ENCODE measurements at places on chromosomes 3 and 15.
A peak's percentile ranks its signal among the peaks of the same experiment; 100 is the strongest.

- no peak for DNase-seq
Observed at GRCh38 chr15:101654171-101654570, 2.0 kb upstream of the TM2D3 start.

GRCh38 chr15:93164409-93164808 is 75.4 kb upstream of the RGMA start:
- no peak for DNase-seq

DNA sequence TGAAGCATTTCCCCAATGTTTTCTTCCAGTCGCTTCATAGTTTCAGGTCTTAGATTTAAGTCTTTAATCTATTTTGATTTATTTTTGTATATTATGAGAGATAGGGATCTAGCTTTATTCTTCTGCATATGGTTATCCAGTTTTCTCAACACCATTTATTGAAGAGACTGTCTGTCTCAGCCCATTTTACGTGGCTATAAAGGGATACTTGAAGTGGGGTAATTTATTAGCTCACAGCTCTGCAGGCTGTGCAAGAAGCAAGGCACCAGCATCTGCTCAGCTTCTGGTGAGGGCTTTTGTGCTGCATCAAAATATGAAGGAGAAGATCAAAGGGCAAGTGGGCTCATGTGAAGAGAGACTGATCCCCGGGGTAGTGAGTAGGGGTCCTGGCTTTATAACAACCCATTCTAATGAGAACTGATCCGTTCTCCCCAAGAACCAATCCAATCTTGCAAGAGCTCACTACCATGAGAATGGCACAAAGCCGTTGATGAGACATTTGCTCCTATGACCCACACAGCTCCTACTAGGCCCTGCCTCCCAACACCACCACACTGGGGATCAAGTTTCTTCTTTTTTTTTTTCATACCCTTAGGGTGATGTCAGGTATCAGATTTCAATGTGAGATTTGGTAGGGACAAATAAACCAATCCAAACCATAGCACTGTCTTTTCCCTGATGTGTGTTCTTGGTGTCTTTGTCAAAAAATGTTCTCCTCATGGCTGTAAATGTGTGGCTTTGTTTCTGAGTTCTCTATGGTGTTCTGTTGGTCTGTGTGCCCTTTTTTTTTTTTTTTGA is 63.2 kb downstream of the IQGAP1 start:
- DNase-seq: no peak

- DNase-seq: no peak
Observed at GRCh38 chr3:70256566-70256965, 55.9 kb downstream of the MDFIC2 start.

DNA sequence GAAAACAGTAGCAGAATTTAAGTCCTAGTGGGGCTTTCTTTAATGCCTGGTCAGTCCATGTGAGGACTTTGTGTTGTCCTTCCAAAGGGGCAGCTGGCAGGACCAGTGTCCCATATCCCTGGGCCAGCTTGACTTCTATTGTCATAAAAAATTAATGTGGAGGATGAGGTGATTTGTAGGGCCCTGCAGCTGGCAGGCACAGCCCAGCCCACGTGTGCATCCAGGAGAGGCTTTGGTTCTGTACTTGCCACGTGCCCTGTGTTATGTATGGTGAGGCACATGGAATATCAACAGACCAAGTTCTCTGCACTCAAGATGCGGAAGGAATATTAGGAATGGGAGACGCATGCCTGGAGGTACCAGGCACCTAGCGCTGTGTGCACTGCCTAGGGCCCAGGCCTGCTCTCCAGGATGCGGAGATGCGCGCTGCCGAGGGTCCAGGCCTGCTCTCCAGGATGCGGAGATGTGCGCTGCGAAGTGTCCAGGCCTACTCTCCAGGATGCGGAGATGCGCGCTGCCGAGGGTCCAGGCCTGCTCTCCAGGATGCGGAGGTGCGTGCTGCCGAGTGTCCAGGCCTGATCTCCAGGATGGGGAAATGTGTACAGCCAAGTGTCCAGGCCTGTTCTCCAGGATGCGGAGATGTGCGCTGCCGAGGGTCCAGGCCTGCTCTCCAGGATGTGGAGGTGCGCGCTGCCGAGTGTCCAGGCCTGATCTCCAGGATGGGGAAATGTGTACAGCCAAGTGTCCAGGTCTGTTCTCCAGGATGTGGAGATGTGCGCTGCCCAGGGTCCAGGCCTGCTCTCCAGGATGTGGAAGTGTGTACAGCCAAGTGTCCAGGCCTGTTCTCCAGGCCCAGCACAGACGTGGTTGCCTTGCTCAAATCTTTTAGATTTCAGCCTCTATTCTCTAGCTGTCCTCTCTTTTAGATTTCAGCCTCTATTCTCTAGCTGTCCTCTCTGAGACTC is 183.3 kb upstream of the ROPN1 start:
- DNase-seq: no peak

GRCh38 chr15:63447017-63447676 is 57.2 kb upstream of the USP3 start:
- DNase-seq: no peak

GRCh38 chr3:18891641-18892040 is 256.7 kb upstream of the KCNH8 start:
- no peak for DNase-seq

GRCh38 chr3:195899701-195900435 is 8.5 kb downstream of the TNK2 start:
- no peak for DNase-seq

DNA sequence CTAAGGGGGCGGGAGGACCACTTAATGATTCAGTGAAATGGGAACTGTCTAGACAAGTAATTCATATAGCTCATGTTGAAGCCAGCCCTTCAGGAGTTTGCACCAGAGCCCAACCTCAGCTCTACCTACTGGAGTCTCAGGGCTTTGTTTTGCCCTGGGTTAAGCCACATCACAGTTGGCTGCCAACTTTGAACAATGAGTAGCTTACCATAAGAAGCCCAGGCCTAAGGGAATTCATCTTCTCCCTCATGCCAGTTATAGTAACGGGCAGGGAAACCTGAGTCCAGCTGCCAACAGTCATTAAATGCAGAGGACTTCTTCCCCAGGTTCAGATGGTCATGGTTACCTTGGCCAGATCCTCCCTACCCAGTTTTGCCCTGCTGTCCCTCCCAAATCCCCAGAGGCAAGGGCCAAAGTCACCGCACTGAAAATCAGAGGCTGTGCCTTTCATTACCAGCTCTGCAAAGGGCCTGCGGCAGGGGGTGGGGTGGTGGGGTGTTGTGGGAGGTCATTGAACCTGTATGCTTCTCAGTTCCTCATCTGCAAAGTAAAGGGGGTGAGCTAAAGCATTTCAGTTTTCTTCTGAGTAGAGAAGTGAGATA is 302.2 kb upstream of the NR2E3 start:
- DNase-seq: no peak

DNA sequence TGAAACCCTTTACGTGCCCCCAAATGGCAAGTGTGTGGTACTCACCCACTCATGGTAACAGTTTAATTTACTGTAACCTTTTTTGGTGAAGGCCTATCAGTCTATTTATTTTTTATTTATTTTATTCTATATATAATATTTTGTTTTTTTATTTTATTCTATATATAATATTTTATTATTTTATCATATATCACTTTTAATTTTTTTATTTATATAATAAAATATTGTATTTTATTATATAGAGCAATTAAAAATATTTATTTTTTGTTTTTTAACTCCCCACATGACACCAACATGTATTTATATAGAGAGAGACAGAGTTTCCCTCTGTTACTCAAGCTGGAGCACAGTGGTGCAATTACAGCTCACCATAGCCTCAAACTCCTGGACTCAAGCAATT is 41.4 kb downstream of the SLC28A1 start:
- DNase-seq: no peak

- no peak for DNase-seq
Observed at GRCh38 chr15:89778861-89779260, 2.7 kb downstream of the MESP2 start.

GRCh38 chr15:56176996-56177395 is 66.7 kb downstream of the RFX7 start:
- DNase-seq: no peak

GRCh38 chr3:72086042-72086742 is 301.2 kb upstream of the PROK2 start:
- DNase-seq: no peak

DNA sequence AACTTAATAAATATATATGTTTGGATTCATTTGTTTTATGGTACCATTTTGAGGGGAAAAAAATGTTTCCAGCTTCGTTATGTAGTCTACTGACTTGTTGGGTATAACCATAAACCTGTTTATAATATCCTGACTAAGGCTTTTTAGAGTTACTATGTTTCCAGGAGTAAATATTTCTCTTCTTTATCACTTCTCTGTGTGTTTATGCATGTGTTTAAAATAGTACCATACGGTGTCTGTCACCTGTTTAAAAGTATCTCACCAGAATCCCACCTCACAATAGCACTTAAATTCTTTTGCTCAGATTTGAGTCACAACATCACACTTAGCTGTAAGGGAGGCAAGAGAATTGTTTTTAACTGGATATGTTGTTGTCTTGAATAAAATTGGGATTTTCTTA is 15.1 kb downstream of the LACTB start:
- no peak for DNase-seq

DNA sequence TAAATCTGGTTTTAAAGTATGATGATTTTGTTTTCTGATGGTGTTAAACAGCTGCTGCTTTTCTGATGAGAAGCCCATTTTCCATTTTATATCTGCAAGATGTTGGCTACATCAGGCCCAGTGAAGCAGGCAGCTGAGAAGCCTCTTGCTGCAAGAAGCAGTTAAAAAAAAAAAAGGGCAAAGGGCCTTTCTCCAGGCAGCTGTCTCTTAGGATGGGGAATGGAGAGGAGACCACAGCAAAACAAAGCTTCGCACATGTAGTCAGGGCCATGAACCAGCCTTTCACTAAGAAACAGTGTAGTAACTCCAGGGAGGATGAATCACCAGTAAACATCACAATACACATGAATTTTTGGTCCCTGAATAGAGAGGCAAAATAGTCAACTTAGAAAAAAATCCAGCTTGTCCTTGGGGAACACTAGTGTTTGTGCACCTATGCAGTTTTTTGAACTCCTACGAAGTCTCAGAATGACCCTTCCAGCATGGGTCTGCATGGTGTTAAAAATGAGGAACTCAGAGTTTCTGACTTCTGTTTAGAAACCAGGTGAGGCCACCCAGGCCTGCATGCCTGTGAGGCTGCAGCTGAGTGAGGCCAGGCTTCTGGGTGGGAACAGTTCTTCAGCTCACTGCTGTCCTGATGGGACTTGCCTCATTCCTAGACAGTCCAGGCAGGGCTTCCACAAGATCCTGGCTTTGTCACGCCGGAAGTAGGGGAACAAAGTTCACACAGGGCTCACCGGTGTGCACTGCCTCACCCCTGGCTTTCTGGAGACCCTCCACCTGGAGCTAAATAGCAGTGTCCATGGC is 518.7 kb downstream of the MCTP2 start:
- DNase-seq: no peak

DNA sequence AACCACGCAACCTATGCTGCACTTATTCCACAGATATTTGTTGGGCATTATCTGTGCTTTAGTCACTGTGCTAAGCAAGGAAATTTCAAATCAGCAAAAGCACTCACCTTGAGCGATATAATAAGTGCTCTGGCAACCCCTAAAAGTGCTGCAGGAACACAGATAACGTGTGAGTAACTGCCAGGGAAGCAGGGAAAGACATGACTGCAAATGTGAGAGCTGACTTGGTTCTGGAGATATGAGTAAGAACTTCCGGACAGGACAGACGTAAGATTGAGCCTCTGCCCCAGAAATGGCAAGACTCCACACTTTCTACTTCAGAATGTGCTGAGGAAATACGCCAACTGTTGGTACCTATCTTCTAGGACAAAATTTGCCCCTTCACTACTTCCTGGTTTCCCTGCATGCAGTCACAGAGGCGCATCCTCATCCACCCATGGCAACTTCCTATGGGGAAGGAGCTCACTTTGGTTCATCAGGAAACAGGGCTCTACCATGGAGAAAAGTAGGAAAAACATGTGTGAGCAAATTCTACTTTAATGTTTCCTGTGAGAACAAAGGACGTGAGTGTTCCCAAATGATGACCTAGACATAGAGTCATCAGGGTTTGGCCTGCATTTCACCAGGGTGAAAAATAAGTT is 41.7 kb downstream of the AQP9 start:
- DNase-seq: no peak

DNA sequence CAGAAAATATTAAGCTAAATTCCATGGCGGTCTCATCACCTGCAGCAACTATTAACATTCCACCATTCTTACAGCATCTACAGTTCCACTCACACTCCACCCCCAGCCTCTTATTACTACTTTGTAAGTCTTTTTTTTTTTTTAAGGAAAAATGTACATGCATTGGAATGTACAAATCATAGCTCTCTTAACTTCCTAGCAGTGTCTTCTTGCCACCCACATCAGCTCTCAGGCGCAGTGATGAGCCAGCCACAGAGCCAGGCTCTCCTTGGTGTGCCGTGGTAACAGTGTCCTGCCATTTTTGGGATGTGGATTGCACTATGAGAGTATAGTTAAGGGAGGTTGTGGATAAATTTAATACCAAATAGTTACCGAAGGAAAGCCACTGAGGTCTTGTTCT is 17.8 kb downstream of the ABHD17C start:
- no peak for DNase-seq

GRCh38 chr3:25695731-25696420 is 31.2 kb upstream of the TOP2B start:
- no peak for DNase-seq

GRCh38 chr3:26375843-26376530 is 246.6 kb upstream of the LRRC3B start:
- DNase-seq: peak; percentile 14

DNA sequence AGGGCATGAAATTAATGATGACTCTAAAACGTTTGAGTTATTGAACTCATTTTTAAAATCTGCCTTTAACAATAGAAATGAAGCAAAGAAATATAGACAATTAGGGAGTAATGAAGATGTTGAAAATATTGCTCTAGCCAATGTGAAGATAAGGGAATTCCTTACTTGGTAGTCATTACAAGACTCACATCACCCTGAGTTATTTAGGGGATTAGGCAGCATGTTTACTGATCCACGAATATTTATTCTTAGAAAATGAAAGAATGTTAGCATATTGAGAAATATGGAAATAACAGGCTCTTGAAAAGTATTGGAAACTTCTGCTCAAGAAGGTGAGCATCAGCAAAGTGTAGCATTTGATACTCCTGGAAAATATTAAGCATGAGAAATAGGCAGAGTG is 398.1 kb upstream of the ARPP21 start:
- no peak for DNase-seq

DNA sequence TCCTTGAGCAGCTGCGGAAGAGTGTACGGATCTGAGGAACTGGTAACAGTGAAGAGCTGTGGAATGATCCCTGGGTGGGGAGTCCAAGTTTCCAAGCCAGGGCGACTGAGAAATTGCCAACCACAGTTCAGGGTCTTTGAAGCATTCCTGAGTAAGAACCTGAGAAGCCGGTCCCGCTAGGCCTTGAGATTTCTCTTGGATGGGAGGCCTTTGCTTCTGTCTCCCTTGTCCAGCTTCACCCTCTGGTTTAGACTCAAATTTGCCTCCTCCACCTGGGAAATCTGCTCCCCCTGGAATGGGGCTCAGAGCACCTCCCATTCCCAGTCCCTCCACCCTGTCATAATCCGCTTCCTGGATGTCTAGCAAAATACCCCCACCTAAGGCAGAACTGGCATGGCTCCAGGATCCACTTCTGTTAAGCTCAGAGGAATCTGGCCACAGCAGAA is 127.7 kb upstream of the DLG1 start:
- no peak for DNase-seq

Data from midbrain (tissue), 1 donor.